ENCODE measurements at places on chromosomes 6 and 20. TPM values are rescaled to one million over a fixed set of nuclear protein-coding genes. Genes with fewer than 3 reads are reported as not detected.

Gene C6orf58
- not detected for total RNA-seq

Gene OXT
- total RNA-seq: not detected

Gene SEC23B
- total RNA-seq: 42.5 TPM

Gene KIAA0408
- not detected for total RNA-seq

Gene JAG1
- 31.7 TPM for total RNA-seq

Gene SPATS1
- not detected for total RNA-seq

Gene KHDRBS2
- total RNA-seq: not detected

Gene BHLHE23
- not detected for total RNA-seq

Gene OR2B6
- not detected for total RNA-seq

Gene LY6G5C
- 5.2 TPM for total RNA-seq

Gene PAQR8
- total RNA-seq: 6.0 TPM

Gene MYH7B
- not detected for total RNA-seq

Gene ADGRF5
- total RNA-seq: 37.9 TPM

Data from endothelial cell of umbilical vein (primary cell).